ENCODE measurements at places on chromosomes 11 and 22.

DNA sequence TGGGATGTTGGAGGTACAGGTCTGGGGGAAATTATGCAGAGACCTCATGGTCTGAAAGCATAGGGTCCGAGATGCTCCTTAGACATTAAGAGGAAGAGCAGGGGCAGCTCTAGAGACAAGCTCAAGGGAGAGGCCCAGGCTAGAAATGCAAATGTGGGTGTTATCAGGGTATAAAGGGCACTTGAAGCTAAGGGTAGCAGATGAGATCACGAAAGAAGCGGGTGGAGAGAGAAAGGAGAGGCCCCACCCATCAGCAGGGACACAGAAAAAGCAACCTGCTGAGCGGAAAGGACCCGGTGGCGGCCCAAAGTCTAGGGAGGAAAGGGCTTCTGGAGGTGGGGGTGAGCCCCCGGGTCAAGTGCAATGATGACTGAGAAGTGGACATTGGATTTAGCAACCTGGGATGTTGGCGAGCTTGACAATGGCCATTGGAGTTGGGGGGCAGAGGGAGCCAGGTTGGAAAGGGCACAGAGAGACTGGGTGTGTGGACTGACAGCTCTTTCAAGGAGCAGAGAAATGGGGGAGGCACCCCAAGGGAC, 8.9 kb downstream of the TMPRSS6 start:
- DNase-seq = no peak

- DNase-seq = peak; percentile 35
Observed at GRCh38 chr22:43467216-43467940, 55.6 kb downstream of the MPPED1 start.

DNA sequence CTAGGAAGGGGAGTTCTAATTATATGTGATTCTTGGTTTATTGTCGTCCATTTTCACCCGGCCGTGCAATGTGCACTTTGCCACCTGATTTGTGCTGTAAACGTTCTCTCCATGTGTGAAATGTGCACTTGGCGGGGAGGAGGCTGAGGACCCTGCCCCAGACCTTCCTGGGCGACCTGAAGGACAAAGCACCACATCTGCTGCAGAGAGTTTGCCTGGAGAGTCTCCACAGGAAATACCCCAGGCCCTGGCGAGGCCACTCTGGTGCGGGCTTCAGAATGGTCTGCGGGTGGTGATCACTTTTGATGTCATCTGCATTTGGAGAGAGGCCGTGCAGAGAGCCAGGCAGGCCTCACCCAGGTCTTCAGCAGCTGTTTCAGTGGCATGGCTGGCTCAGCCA, 224.7 kb downstream of the BRD1 start:
- DNase-seq = no peak

GRCh38 chr11:73396985-73397384, 20.8 kb downstream of the RELT start:
- no peak for DNase-seq

- DNase-seq = no peak
Observed at GRCh38 chr22:47230741-47231140, 468.3 kb downstream of the TBC1D22A start.

DNA sequence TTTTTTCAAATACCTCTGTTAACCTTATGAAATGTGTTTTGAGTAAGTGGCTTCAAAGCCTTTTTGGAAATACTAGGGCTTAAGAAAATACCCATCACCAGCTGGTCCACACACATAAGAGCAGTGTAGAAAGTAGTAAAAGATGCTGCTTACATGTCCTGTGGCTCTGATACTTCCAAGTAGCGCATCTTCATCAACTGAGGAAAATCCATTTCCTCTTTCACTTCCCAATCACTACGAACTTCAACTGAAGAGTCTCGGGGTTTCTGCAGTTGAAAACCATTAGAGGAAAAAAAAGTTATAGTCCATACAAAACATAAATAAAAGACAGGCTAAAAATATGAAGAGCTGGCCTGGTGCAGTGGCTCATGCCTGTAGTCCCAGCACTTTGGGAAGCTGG, 8.5 kb downstream of the EIF3D start:
- DNase-seq = no peak

DNA sequence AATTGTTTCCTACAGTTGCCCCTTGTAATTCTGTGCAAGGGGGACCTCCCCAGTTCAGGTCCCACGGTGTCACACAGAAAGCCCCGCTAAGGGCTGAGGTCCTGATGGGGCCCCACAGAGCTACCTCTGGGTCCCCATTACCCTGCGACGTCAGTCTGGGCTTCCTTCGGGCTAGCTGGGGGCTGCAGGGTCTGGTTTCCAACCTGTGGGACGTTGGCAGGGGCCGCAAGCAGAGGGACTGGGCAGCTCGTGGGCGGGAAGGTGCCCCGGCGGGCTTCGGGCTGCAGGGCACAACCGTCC, 698 bp downstream of the SLC37A4 start:
- no peak for DNase-seq

- no peak for DNase-seq
Observed at GRCh38 chr11:118872403-118872821, 11.3 kb upstream of the CXCR5 start.

- DNase-seq = no peak
Observed at GRCh38 chr22:47215851-47216250, 453.4 kb downstream of the TBC1D22A start.

- DNase-seq = no peak
Observed at GRCh38 chr22:19880786-19881569, 26.3 kb upstream of the GNB1L start.

DNA sequence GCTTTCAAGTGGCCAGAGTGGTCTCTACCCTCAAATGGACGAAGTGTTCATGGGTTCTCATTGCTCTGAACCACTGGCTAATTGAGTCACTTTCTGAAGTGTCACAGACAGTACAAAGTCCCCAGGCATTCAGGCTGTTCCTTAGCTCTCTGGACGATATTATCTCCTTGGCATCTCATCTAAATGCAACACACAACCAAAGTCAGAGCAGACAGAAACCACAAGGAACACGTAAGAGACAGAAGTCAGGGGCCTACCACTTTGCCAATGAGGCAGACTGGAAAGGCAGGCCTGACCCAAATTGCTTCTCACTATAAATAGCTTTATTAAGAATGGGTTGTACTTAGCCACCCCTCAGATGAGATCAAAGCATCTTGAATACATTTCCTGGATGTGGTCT, 29.0 kb upstream of the LDLRAD3 start:
- no peak for DNase-seq

DNA sequence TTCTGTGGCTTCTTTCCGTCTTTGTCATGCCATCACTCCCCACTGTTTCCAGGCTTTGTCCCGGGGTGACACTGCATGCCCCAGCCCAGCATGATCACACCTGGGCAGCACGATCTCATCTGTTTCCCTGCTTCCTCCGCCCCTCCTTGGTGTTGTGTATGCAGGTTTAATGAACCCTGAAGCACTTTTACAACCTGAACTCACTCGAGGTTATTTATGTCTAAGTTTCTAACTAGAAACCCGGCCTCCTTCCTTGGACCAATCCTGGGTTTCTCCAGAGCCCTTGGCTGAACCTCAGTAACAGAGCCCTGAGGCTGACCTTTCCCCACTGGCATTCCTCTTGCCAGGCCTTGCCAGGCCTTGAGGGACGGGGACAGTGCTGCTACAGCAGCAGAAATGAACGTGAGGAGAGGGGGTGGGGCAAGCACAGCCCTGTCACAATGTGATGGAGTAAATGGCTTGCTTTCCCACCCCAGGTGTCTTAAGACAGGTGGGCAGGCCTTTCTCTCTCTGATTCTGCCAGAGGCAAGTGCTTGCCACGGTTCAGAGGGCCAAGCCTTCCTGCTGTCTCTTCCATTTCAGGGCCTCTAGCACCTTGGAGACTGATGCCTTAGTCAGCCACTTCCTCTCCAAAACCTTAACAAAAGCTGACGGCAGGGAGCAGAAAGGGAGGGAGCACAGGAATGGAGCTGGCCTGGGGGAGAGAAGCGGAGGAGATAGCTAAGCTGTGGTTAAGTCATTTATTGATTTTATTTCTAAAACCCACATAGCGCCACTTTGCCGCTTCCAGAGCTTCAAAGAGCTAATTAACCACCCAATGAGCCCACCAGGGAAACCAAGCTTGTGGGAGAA, 3.1 kb upstream of the PYGM start:
- DNase-seq = no peak

- DNase-seq = no peak
Observed at GRCh38 chr11:100681064-100681502, 6.0 kb upstream of the ARHGAP42 start.

DNA sequence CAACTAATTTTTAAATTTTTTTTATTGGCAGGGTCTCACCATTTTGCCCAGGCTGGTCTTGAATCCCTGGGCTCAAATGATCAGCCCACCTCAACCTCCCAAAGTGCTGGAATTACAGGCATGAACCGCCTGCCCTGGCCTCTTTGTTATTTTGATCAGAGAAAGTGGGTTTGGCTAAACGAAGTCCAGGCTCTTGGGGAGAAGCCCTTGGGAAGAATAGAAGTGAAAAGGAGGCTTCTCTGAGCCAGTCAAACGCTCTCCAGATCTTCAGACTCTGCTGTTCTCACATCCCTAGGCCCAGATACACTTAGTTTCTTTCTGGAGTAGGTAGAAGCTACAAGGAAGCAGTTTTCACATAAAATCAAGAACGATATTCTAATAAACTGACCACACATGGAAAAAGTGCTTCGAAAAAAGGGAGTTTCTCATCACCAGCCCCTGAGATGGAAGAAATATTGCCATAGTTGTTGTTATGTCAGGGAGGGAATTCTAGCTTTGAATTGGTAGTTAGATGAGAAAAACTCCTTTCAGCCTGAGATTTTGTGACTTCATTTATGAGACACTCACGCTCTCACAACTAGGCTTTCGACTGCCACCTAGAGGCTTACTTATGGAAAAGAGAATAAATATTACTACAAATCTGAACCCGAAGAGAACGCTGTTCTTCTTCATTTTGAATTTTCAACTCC, 41.7 kb upstream of the AQP11 start:
- DNase-seq = peak; percentile 73

DNA sequence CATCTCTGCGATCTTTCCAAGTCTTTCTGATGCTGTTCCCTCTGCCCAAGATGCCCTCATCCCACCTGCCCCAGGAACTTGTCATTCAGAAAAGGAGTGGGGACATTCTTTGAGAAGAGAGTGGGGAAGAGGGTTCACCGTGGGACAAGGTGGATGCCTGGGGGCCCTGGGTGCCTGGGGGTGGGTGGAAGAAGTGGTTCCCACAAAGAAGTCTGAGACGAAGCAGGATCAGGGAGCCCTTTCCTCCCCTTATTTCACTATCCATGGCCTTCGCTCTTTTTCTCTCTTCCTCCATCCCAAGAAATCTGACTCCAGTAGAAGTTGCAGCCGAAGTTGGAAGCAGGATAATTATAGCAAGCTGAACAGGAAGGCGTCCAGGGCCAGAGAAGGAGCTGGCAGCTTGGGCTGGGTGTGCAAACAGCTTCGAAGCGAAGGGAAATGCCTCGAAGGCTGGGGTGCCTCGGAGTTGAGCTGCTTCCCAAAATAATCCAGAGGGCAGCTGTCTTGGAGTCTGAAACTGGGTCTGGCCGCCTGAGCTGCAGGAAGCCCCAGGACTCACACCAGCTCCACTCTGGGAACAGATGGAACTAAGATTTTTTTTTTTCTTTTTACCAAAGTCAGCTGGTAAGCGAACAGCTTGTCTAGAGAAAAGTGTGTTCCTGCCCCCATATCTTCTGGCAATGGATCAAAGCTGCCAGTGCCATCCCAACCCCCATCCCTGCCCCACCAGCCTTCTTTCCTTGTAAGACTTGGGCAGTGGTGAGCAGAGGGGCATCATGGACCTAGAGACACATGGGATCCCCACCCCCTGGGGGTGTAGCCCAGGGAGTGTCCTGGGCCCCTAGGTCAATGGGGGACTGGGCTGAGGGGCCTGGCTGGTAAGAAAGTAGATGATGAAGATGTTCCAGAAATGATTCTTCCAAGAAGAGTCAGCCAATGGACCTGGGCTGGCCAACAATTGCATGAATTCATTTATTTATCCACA, 31.5 kb downstream of the PARVG start:
- no peak for DNase-seq

DNA sequence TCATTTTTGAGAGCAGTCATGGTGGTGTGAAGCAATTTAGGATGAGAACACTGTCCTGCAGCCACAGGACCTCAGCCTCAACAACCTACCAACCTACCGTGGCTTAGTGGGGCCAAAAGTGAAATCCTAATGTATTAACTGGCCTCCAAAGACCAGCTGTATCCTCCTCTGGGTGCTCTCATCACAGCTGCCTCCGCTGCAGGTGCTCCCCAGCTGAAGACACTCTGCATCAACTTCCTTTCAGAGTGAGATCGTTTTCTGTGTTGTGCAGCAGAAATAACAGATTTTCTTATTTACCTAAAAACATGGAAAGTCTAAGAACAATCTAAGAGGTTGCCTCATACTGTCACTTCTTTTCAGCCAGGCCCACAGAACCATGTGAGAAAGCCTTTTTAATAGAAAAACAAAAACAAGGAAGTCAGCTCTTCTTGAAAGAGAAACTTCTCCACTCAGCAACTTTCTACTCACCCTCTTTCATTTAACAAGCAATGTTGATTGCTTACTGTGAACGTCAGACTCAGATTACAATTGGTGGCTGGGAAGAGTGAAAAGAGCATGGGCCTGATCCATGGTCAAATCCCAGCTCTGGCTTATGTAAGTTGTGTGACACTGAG, 136.1 kb downstream of the TENM4 start:
- no peak for DNase-seq

DNA sequence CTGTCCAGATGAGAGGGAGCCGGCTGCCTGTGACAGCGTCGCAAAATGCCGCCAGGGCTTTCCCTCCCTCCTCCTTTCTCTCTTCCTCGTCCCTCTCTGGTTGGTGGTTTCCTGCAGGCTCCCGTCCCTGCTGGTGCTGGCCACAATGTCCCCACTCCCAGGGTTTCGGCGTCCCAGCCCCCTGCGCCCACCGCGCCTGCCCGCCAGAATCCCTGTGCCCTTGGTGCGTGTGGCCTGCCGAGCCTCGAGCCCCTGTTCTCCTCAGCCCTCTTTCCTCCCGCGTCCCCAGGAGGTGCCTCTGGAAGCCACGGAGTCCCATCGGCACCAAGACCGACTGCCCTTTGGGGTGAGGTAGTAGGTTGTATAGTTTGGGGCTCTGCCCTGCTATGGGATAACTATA, 37.9 kb upstream of the PPARA start:
- no peak for DNase-seq
